ENCODE measurements at places on chromosomes 2 and 18.

DNA sequence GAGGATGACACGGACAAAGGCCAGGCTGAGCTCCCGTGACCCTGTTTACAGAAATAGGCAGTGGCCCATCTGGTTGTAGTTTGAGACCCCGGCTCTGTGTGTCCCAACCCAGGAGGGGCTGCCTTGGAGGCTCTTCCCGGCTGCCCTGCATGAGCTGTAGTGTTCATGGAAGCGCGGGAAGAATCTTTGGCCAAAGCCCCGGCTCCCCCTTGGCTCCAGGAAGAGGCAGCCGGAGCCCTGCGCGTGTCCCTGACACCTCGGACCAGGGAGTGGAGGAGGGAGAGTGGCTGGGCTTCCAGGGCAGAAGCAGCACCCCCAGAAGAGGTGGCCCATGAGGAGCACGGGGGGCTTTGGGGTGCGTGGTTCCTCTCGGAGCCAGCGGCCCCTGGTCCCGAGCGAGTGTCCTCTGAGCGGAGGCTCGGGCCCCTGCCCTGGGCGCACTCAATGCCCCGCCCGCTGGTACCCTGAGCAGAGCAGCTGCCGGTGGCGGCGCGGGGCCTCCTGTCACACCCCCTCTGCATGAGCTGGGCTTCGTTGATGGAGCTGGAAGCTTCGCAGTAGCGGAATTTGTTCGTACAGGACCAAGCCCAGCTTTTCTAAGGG lies 21.7 kb downstream of the GPR35 start:
- no peak for DNase-seq

GRCh38 chr18:13376841-13377351 lies 158.3 kb downstream of the LDLRAD4 start:
- peak; percentile 42 for DNase-seq

- DNase-seq: no peak
Observed at GRCh38 chr2:143284087-143284675, 155.0 kb downstream of the ARHGAP15 start.

DNA sequence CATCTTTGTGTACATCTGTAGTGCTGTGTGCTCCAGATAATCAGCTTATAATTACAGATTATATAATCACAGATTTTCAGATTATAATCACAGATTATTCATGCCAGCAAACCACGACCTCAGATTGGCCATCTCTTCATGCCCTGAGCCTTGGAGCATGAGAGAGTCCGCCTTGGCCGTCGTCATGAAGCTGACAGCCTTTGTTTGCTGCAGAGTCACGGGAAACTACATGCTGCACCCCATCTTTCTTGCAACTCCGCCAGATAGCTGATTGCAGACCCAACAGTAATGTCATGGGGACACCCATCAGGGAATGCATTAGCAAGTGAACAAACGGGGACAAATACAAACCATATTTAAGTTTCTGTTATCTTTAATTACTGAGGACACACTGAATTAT lies 7.3 kb downstream of the TMEM178A start:
- no peak for DNase-seq

DNA sequence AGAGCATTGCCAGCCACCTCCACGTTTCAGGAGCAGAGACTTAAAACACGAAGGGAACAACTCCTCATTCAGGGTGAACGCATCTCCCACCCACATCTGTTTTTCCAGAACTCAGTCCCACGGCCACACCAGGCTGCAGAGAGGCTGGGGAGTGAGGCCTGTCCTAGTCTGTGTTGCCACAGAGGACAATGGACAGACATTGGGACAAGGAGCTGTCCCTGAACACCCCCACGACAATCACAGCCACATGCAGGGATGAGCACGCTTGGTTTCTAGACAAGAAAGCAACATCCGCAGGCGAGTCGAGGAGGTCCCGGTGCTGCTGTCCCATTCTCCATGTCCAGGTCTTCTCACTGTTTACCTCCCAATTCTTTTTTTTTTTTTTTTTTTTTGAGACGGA lies 167.4 kb downstream of the EIPR1 start:
- no peak for DNase-seq

GRCh38 chr2:153222231-153223165 lies 256.1 kb downstream of the RPRM start:
- no peak for DNase-seq

GRCh38 chr2:164558450-164558849 lies 62.8 kb downstream of the GRB14 start:
- DNase-seq: no peak
